PC-3 (cell line): ENCODE measurements at places on chromosomes 12 and 14.

DNA sequence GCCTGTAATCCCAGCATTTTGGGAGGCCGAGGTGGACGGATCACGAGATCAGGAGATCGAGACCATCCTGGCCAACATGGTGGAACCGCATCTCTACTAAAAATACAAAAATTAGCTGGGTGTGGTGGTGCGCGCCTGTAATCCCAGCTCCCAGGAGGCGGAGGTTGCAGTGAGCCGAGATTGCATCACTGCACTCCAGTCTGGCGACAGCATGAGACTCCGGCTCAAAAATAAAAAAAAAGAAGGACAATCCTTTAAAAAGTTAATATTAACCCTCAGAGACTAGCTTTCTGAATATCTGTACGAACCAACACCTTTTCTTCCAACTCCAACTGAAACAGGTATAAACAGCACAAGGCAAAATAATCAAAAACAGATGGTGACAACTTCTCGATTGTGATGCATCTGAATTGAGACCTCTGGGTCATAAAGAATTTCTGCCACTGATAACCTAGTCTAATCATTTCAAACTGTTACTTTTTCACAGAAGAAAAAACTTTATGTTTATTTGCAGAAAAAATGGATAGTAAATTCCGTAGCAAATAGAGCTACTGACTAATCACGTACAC is 27.8 kb downstream of the CLIP1 start:
- DNase-seq = no peak

DNA sequence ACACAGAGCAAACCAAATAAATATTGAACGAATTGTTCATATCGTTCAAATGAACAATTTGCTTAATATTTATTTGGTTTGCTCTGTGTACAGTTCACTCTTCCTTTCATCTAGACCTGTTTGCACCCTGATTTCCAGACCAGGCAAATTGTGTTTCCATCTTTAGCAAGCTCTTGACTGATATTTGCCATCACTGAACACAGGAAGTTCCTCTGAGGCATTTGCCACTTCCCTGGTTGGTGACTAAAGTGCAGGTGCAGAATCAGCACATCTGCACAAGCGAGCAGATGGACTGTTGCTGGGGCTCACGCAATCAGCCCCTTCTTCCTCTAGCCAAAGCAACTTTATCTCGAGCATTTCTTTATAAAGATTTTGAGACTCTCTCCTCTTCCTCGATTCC is 112.9 kb downstream of the DAAM1 start:
- no peak for DNase-seq

DNA sequence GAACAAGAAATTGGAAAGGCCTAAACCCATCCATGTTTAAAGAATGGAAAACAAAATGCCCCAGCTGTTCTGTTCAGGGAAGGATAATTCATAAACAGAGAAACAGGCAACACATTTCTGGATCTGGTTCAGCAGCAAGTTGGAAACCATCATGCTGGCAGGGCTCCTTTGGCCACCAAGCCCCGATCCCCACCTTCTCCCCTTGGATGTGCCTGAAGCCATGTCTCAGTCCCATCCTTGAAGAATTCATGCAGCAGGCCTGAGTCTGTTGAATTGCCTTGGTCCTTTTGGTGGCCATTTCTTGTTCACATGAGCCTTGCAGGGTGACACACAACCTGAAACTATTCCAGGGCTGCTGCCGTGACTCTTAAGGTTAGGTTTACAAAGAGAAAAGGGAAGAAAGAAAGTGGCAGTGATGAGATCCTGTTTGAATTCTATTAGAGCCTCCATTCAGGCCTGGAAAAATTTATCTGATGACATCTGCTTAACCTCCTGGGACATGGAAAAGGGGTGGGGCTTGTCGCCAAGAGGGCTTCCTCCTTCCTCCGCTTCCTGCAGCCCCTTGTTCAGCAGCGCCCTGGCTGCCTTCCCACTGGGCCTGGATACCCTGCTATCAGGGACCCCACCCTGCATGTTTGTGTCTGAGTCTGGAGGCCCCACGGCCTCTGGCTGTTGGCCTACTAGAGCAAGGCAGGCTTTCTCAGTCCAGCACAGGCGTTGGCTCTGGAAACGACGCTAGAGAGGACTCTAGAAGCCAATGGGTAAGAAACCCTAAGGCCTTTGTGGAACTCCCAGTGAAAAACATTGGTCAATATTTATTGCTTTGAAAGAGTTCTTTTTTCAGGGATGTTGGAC is 341.9 kb downstream of the C12orf75 start:
- DNase-seq = no peak

GRCh38 chr12:15535352-15535781 is 213.1 kb downstream of the PTPRO start:
- DNase-seq = no peak

- DNase-seq = no peak
These were observed 139.3 kb downstream of the CALM1 start for GRCh38 chr14:90536092-90536491.

DNA sequence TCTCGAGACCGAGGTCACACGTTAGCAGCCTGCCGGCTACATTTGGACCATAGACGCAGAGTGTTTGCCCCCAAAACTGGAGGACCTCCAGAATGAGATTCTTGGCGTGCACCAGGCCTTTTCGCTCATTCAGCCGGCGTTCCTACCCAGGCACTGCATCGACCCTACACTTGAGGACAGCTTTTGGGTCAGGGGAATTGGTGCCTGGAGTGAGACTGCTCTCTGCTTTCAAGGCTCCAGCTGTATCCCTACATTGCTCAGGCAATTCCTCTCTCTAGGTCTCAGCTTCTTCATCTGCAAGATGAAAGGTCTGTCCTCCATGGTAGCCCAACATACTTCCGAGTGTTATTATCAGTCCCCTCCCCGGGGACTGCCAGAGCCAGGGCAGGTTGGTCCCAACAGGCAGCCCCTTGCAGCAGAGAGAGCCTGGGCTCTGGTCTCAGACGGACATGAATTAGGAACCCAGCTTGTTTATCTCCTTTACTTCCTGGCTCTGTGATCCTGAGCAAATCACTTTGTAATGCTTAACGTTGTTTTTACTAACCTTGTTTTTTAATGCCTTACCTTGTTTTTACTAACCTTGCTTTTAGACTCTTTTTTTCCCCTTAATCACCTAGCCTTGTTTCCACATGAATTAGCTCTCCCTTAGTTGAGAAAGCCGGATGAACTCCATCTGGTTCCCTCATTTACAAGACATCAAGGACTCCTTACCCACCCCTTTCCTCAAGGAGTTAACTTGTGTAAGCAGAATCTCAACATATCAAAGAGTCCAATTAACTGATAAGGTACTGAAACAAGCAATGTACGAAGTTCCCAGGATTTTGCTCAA is 892 bp downstream of the TCHP start:
- DNase-seq = peak; percentile 17

GRCh38 chr14:66070542-66071319 is 415.4 kb upstream of the CCDC196 start:
- peak; percentile 74 for DNase-seq

DNA sequence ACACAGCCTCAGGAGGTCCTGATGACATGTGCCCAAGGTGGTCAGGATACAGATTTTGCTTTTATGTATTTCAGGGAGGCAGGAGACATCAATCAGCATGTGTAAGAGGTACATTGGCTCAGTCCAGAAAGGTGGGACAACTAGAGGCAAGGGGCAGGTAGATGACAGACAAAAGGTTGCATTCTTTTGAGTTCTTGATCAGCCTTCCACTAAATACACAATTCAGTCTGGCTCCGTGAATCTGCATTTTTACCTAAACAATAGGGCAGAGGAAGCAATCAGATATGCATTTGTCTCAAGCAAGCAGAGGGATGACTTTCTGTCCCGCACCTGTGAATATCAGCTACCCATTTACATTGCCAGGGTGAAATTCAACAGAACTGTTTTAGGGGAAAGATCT is 178.6 kb downstream of the KSR2 start:
- no peak for DNase-seq

GRCh38 chr14:57182760-57183503 is 85.8 kb downstream of the EXOC5 start:
- DNase-seq = peak; percentile 67

DNA sequence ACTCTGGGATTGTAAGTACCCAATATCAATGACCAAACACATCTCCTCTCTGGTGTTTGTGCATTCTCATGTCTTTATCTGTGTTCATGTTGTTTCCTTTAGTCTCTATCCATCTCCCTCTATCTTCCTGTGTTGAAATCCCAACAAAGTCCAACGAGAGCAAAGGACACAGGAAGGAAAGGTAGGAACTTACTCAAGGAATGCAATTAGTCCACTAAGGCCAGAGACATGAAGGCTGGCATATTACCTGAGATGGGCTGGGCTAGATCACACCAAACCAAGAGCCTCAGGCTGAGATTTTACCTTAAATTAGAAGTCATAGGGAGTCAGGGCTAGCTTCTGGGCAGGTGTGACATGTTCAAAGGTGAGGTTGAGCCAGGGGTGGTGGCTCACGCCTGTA is 14.3 kb upstream of the LGALS3 start:
- no peak for DNase-seq

DNA sequence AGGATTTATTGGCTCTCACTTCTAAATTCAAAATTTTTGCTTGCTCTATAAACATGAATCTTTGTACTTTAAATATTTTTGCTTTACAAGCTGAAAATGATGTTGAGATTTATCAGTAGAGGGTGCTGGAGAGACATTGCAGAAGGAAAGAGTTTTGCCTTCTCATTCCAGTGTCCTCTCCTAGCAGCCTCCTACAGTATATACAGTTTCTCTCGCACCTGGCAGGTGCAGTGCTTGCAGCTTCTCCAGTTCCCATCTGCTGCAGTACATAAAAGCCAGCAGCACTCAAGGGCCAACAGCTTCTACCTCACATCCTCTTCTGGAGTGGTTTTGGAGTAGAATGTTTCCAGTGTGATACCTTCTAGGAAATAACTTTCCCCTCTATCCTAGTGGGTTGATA is 601.8 kb upstream of the ATXN7L3B start:
- peak; percentile 57 for DNase-seq

- DNase-seq = no peak
These were observed 3.6 kb downstream of the COQ6 start for GRCh38 chr14:73953731-73954130.
